ENCODE measurements at places on chromosomes 5 and 9.

GRCh38 chr5:1801222-1801966, at the start of gene NDUFS6:
Gene NDUFS6, plus strand, starts transcription at chr5:1801407. Its CDS starts 11 bp downstream, at chr5:1801418.
- peak; percentile 86 for DNase-seq
- H3K4me3 ChIP-seq = peak within 1 kb of the TSS; percentile 91
- H3K27me3 ChIP-seq = no peaks in the 10 kb centered on the region

GRCh38 chr5:172129256-172129910, 58.6 kb downstream of the STK10 start:
- no peaks in the 10 kb centered on the region for H3K4me1 ChIP-seq
- H3K36me3 ChIP-seq = no peaks in the 10 kb centered on the region
- no peak overlapping the region for H3K27ac ChIP-seq
- H3K4me3 ChIP-seq = no peak overlapping the region
- DNase-seq = no peak
- no peaks in the 10 kb centered on the region for H3K27me3 ChIP-seq

GRCh38 chr9:128753627-128754026, 18.1 kb downstream of the ZER1 start:
- no peaks in the 10 kb centered on the region for H3K4me1 ChIP-seq
- H3K4me3 ChIP-seq = no peak overlapping the region
- H3K27me3 ChIP-seq = no peaks in the 10 kb centered on the region
- H3K36me3 ChIP-seq = peaks cover 14% of the 10 kb centered on the region
- no peak for DNase-seq

GRCh38 chr5:75660678-75661465, 49.6 kb downstream of the ANKDD1B start:
- no peaks in the 10 kb centered on the region for H3K27me3 ChIP-seq
- no peaks in the 10 kb centered on the region for H3K4me1 ChIP-seq

- H3K36me3 ChIP-seq = no peaks in the 10 kb centered on the region
- no peak overlapping the region for H3K27ac ChIP-seq
- no peaks in the 10 kb centered on the region for H3K27me3 ChIP-seq
- H3K4me3 ChIP-seq = no peak overlapping the region
- H3K4me1 ChIP-seq = no peaks in the 10 kb centered on the region
- no peak for DNase-seq
Observed at GRCh38 chr5:15966651-15967050, 212.9 kb downstream of the MARCHF11 start.

DNA sequence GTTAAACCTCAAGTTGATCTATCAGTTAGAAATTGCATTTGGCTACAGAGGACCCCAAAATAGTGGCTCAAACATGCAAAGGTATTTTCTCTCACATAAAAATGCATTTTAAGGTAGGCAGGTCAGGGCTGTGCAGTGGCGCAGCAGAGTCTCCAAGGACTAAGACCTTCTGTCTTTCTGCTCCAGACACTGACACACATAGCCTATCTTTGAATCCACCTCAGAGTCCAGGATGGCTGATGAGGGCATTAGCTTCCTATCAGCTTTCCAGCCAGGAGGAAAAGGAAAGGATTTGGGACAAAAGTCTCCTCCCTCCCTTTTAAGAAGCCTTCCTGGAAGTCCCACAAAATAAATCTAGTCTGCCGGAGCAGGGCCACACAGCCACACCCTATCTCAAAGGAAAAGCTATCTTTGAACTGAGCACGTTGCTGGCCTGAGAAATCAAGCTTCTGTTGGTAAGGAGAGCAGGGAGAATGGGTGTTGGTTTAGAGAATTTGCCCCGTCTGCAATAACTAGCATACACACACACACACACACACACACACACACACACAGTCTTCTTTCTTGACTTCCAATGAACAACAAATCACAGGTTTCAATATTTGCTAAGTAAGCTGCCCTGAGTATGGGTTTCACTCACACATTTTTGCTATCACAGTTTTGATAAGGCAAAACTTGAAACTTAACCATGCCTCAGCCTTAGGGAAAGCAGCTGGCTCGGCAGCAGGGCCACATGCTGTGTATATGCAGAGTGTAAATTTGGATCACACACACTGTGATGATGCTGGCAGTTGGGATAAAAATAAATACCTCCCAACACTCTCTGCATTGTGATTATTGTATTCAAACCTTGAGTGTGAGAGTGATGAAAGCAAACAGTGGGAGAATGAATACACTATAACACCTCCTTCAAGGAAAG, 116.6 kb upstream of the MAP3K1 start:
- H3K4me3 ChIP-seq = no peak overlapping the region
- H3K27ac ChIP-seq = no peak overlapping the region
- DNase-seq = no peak
- no peaks in the 10 kb centered on the region for H3K27me3 ChIP-seq
- no peaks in the 10 kb centered on the region for H3K4me1 ChIP-seq
- H3K36me3 ChIP-seq = no peaks in the 10 kb centered on the region

DNA sequence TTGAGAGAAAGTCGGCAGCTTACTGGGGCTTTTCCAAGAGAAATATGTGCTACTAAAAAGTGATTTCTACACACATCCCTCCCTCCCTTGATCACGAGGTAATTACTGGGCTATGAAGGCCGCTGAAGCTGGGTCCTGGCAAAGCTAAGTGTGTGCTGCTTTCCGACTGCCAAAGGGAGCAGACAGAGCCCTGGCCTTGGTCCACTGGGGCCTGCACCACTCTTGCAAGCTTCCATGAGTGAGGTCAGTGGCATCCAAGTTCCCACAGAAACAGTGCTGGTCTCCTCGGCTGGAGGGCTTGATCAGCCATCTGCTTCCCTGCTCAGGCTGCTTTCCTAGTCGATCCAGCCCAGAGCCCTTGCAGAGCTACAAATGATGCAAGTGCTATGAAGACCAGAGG, 154.8 kb upstream of the LHFPL2 start:
- no peaks in the 10 kb centered on the region for H3K27me3 ChIP-seq
- no peak overlapping the region for H3K4me3 ChIP-seq
- no peaks in the 10 kb centered on the region for H3K4me1 ChIP-seq

- DNase-seq = no peak
- H3K36me3 ChIP-seq = no peaks in the 10 kb centered on the region
- no peaks in the 10 kb centered on the region for H3K4me1 ChIP-seq
- no peaks in the 10 kb centered on the region for H3K27me3 ChIP-seq
Observed at GRCh38 chr9:98465799-98466198, 210.3 kb upstream of the TBC1D2 start.

GRCh38 chr5:78602400-78602799, 46.2 kb downstream of the LHFPL2 start:
- no peak for DNase-seq
- H3K36me3 ChIP-seq = no peaks in the 10 kb centered on the region
- H3K27me3 ChIP-seq = no peaks in the 10 kb centered on the region
- no peak overlapping the region for H3K4me3 ChIP-seq
- H3K4me1 ChIP-seq = peaks cover 38% of the 10 kb centered on the region
- H3K27ac ChIP-seq = peak overlapping the region; percentile 62

GRCh38 chr9:12801663-12802062, 26.8 kb downstream of the LURAP1L start:
- H3K27me3 ChIP-seq = no peaks in the 10 kb centered on the region
- peaks cover 6% of the 10 kb centered on the region for H3K4me1 ChIP-seq
- H3K27ac ChIP-seq = no peak overlapping the region
- no peak for DNase-seq

DNA sequence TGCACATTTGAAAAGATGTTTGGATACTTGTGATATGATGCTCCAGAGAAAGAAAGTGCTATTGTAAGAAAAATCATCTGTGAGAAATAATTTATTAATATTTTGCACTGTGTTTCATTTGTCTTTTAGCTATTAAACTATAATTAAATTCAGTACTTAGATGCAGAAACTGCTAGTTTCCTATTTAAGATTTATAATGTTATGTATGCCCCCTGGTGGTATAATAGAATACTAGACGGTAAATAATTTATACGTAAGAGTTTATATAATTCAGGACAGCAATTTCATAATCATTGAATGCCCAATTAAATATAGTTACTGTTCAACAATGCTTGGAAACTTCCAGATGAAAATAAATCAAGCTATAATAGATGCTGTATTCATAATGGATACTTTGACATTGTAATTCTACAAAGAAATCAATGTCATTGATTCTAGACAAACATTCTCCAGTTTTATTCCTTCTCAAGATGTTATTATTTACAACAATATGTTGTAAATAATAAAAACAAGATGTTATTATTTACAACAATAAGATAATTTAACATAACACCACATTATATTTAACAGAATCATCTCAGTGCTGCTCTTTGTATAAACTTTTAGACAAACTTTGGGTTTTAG, 101.0 kb downstream of the TMEM232 start:
- no peaks in the 10 kb centered on the region for H3K36me3 ChIP-seq
- H3K4me3 ChIP-seq = no peak overlapping the region
- no peaks in the 10 kb centered on the region for H3K4me1 ChIP-seq
- no peak overlapping the region for H3K27ac ChIP-seq

- H3K27ac ChIP-seq = no peak overlapping the region
- no peaks in the 10 kb centered on the region for H3K36me3 ChIP-seq
- H3K4me3 ChIP-seq = no peak overlapping the region
- H3K27me3 ChIP-seq = no peaks in the 10 kb centered on the region
- H3K4me1 ChIP-seq = no peaks in the 10 kb centered on the region
- DNase-seq = no peak
Observed at GRCh38 chr5:109935833-109936490, 246.2 kb downstream of the MAN2A1 start.

GRCh38 chr9:27518006-27518405, 6.1 kb upstream of the IFNK start:
- no peak overlapping the region for H3K27ac ChIP-seq
- H3K4me3 ChIP-seq = no peak overlapping the region
- H3K36me3 ChIP-seq = no peaks in the 10 kb centered on the region
- H3K27me3 ChIP-seq = no peaks in the 10 kb centered on the region

DNA sequence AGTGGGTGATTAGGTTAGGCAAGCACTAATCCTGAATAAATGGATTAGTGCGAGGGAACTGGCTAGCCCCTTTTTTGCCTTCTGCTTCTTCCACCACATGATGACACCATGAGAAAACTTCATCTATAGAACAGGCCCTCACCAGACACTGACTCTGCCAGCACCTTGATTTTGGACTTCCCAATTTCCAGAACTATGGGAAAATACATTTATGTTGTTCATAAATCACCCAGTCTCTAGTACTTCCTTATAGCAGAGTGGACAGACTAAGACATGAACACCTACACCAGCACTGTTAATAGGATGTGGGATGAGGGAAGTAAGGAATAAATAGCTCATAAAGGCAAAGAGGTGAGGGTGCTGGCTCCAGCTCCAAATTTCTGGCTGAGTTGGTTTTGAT, 1.4 kb downstream of the ZNF622 start:
- peaks cover 51% of the 10 kb centered on the region for H3K4me1 ChIP-seq
- H3K27me3 ChIP-seq = no peaks in the 10 kb centered on the region
- peak overlapping the region; percentile 86 for H3K4me3 ChIP-seq
- peaks cover 28% of the 10 kb centered on the region for H3K36me3 ChIP-seq

DNA sequence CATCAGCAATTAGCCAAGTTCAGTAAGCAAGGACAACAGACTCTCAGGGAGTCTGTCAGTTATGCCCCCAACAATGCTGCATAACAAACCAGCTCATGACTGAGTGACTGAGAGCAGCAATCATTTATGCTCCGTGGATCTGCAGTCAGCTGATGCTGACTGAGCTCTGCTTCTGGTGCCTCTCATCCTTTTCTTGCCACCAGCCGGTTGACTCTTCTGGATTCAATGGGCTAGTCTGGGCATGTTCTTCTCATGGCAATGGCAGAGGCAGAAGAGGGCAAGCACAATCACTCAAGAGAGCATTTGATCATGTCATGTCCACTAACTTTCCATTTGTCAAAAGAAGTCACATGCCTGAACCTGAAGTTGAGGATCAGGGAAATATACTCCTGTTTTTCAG, 157.0 kb upstream of the NTRK2 start:
- H3K36me3 ChIP-seq = no peaks in the 10 kb centered on the region
- H3K4me1 ChIP-seq = no peaks in the 10 kb centered on the region
- peaks cover 5% of the 10 kb centered on the region for H3K27me3 ChIP-seq
- no peak overlapping the region for H3K27ac ChIP-seq
- no peak for DNase-seq
- no peak overlapping the region for H3K4me3 ChIP-seq

DNA sequence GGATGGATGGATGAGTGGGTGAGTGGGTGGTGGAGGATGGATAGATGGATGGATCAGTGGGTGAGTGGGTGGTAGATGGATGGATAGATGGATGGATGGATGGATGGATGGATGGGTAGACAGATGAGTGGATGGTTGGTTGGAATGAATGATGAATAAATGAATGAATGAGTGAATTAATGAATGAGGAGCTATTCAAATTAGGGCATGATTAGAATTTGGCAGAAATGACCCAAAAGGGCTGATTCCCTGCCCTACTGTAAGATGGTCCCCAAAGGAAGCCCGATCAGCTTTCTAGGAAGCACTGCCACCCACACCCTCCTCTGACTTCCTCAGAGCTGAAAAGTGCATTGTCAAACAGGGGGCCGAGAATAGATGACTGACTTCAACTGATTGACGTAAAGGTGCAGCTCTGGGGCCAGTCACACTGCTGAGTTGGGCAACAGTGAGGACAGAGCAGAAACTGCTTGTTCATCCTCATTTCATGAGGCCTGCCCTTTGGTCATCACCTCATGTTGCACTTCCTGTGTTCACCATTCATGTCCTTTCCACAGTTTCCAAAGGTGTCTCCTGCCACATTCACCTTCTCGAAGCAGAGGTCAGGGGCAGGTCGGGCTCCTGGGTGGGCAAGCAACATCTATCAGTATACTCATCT, 34.3 kb downstream of the NIPAL4 start:
- no peak overlapping the region for H3K4me3 ChIP-seq
- no peak for DNase-seq
- H3K36me3 ChIP-seq = no peaks in the 10 kb centered on the region
- no peaks in the 10 kb centered on the region for H3K4me1 ChIP-seq
- no peaks in the 10 kb centered on the region for H3K27me3 ChIP-seq

DNA sequence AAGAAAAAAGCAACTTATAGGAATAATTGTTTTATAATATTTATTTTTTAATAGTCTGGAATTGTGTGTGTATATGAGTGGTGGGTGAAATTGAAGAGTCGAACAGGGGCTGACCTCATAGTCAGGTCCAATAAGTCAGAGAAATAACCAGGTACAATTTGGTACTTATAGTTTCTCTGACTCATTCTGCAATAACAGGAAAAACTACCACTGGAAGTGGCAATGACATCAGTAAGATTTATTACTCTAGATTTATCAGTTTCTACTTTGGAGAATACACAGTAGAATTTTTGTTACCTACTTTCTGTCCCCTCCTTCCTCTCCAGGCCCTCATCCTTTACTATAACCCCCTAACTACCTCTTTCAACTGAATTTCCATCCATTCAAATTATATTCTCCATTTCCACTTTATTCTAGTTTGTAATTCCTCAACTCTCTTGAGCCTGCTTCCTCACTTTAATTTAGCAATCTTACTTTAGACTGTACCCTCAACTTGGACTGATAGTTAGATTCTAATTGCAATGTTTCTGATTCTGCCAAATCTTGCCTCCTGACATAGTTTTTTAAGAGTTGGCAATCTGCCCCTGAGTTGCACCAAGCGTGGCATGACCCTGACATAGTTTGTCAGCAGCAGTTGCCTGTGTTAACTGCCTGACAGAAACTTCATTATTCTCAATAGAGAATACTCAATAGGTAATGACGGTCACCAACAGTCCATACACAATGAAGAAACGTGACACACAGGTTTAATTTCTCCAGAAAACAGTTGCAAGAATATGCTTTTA, 475.3 kb upstream of the RIOK2 start:
- DNase-seq = no peak
- no peaks in the 10 kb centered on the region for H3K4me1 ChIP-seq
- no peak overlapping the region for H3K27ac ChIP-seq
- H3K36me3 ChIP-seq = no peaks in the 10 kb centered on the region
- H3K27me3 ChIP-seq = no peaks in the 10 kb centered on the region

All from transverse colon (tissue), 4 donors.